ENCODE measurements at places on chromosomes 12 and 14.
A peak's percentile ranks its signal among the peaks of the same experiment; 100 is the strongest.

GRCh38 chr12:90074086-90074485 is 365.4 kb upstream of the ATP2B1 start:
- DNase-seq = no peak

GRCh38 chr12:96236221-96236822 is 42.1 kb downstream of the ELK3 start:
- DNase-seq = no peak

- no peak for DNase-seq
These were observed 39.0 kb downstream of the PLXNC1 start for GRCh38 chr12:94187361-94187760.

DNA sequence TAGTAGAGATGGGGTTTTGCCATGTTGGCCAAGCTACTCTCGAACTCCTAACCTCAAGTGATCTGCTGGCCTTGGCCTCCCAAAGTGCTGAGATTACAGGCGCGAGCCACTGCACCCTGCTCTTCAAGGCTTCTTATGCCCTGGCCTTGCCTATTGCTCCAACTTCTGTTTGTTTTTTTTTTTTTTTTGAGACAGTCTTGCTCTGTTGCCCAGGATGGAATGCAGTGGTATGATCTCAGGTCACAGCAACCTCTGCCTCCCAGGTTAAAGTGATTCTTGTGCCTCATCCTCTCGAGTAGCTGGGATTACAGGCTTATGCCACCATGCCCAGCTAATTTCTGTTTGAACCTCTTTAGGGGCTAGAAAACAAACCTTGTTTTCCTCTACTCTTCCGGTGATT is 6.0 kb upstream of the ABCD4 start:
- no peak for DNase-seq

DNA sequence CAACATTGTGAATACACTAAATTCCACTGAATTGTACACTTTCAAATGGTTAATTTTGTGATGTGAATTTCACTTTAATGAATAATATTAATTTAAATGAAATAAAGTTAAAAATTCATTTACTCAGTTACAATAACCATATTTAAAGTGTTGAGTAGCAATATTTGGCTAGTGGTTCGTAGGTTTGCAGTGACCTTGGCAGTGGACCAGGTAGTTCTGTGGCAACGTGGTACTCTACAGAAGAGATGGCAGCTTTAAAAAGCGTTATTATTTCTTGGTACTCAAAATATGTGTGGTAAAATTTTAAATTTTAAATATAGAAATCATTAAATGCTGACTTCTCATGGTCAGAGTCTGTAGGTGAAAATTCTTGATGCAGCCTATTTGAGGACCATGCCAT is 51.6 kb downstream of the AEBP2 start:
- DNase-seq = no peak

DNA sequence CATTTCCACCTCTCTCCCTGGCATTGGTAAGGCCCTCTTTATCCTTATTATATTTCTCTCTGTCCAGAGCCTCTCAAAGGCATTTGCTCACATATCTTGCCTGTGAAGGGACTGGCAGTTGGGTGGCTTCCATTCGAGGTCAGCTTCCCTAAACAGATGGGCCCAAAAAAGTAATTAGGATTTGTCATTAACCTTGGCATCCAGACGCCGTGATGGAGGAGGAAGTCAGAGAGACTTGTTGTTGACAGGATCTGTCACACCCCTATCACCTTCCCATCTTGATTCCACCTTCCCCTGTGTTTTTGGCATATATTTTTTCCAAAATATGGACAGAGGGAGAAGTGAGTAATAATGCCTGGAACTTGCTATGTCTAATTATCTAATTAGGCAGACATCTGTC is 54.0 kb upstream of the OAS1 start:
- no peak for DNase-seq

GRCh38 chr12:15278816-15279658 is 43.3 kb upstream of the PTPRO start:
- DNase-seq = peak; percentile 10

GRCh38 chr12:53048780-53049401 is 974 bp upstream of the TNS2 start:
- no peak for DNase-seq

- peak; percentile 12 for DNase-seq
These were observed 14.9 kb downstream of the VRK1 start for GRCh38 chr14:96811985-96812667.

GRCh38 chr12:110339184-110339952 is 58.3 kb downstream of the ATP2A2 start:
- DNase-seq = no peak

GRCh38 chr14:77376771-77377501 is at the start of the genes SAMD15 and TMED8:
SAMD15 (plus strand) TSS chr14:77377379; CDS start chr14:77377419, 40 bp downstream.
TMED8 (minus strand) TSS chr14:77377094; CDS start chr14:77377053, 41 bp downstream.
- peak; percentile 78 for DNase-seq

DNA sequence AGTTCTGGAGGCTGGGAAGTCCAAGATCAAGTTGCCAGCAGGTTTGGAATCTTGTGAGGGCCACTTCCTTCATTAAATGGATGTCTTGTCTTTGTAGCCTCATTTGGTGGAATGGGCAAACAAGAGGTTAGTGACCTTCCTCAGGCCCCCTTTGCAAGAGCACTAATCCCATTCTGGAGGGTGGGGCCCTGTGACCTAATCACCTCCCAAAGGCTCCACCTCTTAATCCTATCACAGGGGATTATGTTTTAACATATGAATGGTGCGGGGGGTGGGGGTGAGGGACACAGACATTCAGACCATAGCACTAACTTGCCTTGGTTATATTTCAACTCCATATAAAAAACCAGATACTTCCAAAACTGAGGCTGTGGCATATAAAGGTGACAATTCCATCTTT is 59.9 kb upstream of the PPP4R3A start:
- DNase-seq = no peak

DNA sequence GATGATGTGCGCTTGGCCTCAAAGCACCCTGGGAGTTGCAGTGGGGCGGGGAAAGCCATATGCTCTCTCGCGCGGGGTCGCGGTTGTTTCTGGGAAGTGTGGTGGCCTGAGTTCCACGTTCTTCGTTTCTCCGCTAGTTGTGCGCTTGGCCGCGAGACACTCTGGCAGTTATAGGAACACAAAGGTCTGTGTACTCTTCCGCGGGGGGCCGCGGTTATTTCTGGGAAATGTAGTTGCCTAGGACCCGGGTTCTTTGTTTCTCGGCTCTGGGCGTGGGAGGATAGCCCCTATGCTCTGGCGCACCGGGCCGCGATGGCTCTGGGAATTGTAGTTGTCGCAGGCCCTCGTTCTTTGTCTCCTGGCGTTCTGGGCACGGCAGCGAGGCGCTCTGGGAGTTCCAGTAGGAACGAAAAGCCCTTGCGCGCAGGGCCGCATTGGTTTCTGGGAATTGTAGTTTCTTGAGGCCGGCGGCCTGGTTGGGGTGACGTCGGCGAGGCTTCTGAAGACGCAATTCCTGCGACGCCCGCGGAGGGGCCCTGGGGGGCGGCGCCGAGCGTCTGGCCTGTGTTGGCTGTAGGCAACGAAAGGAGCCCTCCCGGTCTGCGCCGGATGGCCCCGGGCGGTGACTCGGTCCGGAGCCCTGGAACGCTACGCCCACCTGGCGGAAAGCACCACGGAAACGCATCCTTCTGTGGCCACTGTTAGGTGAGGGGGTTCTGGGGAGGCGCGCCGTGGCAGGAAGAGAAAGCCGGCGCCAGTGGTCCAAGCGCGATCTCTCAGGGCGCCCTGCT is at the start of gene ZNF140:
TSS of gene ZNF140 (plus strand) at position 556 of the 791 bp plus-strand sequence. CDS start 398 bp downstream, outside the sequence.
- peak; percentile 96 for DNase-seq

- no peak for DNase-seq
These were observed 1.3 kb downstream of the DTX1 start for GRCh38 chr12:113057565-113058485.

DNA sequence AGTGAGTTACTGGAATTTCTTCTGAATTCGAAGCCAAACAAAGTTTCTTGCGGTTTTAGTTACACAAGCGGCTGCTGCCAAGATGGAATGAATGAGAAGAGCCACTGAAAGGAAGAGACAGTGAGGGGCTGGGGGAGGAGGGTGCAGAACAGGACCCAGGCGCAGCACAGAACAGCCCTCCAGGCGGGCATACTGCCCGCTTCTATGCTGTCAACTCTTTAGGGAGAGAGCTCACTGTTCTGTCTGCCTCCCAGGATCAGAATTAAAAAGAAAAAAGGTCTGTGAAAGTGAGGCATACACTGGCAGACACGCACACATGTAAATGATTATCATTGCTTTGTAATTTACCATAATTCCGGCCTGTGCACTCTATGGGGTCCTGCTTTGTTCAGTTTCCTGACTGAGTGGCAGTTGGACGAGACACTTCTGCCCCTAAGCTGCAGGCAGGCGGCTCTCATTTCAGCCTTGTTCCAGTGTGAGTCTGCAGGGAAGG is 231.6 kb downstream of the CACNA1C start:
- DNase-seq = no peak

DNA sequence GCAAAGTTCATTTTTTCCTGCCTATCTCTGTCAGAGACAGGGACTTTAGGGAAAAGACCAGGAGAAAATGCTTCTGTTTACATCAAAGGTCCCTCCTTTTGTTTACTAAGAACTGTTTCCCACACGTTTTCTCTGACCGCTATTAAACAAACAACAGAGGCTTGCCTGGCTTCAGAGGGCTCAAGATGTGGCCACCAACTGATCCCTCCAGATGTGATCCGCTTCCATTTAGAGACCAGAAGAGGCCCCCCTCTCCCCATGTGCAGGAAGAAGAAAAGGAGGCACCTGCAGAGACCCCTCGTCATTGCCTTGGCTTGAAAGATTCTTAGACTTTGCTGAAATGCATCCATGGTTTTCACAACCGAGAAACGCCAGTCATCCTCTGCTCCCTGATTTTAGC is 217.9 kb upstream of the PWP1 start:
- DNase-seq = no peak

DNA sequence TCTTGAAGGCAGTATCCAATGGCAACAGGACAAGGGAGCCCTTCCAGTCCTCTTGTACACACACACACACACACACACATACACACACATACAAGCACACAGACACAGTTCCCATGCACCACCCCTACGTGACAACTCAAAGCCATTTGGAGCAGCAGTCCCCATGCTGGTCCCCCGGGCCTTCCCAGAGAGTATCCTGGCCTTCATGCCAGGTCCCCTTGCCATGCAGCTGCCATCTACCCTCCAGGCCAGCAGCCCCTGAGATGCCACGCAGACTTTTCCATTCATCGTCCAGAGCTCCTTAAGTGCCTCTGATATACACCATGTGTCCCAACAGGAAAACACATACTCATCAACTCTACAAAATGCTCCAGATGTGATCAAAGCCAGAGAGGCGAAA is 159.5 kb downstream of the ANO2 start:
- DNase-seq = no peak

DNA sequence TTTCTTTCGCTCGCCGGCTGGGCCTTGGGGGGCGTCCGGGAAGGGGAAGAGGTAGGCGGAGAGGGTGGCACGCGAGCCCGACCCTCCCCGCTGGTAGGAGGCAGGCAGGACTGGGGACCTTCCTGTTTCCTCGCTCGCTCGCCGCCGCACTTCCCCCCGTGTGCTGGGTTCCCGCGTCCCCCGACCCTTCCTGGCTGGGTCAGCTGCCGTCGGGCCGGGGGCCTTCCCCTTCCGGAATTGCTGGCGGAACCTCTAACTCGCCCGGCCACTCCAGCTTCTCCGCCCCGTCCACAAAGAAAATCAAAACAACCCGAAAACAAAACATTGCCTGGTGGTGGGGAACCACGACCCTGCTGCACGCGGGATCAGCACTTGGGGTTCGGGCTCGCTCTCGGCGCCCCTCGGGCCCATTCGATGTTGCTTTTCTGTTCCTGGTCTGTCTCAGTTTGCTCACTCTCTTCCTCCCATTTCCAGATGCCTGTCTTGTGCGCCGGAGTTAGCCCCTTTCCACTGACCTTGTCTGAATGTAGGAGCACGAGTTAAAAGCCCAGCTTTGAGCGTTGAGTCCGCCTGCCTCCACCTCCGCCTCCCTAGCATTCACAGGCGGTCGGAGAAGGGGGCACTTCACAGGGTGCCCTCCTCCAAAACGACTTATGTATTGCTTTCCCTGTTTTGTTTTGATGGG is 581 bp downstream of the PAPOLA start:
- no peak for DNase-seq

DNA sequence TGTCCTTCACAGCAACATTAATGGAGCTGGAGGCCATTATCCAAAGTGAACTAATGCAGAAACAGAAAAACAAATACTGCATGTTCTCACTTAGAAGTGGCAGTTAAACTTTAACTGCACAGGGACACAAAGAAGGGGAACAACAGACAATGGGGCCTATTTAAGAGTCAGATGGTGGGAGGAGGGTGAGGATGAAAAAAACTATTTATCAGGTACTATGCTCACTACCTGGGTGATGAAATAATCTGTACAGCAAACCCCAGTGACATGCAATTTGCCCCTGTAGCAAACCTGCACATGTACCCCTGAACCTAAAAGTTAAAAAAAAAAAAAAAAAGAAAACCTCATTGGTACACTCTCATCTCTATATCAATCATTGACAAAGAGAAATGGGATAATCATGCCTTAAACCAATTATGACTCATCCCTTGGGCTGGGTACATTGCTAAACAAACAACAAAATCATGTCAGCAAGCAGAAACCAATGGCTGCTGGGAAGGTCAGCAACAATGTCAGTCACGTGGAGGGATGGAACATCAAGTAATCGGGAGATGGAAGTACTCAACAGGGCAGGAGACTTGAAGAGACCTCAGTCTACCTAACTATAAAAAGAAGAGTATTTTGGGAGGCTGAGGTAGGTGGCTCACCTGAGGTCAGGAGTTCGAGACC is 479.2 kb downstream of the RMST start:
- DNase-seq = no peak

DNA sequence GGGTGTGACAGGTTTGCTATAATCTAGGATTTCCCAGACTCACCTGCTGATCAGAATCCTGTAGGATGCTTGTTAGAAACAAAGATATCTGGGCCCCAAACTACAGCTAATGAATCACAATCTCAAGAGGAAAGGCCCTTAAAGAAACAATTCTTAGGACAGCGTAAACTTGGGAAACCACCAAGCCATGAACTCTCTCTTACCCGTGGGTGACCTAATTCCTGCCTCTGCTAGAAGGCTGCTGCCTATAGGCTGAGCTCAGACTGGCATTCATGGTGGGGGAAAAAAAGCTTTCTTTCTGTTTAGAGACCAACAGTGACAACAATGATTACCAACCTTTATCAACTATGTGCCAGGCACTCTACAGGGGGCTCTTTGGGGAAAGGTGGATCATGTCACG is 213.9 kb upstream of the FKBP4 start:
- no peak for DNase-seq

All from CD4-positive, alpha-beta T cell treated with Interleukin-4 for 4 hours (primary cell).